ENCODE measurements at places on chromosomes 16 and 17. TPM values are rescaled to one million over a fixed set of nuclear protein-coding genes. Genes with fewer than 3 reads are reported as not detected.

DNA sequence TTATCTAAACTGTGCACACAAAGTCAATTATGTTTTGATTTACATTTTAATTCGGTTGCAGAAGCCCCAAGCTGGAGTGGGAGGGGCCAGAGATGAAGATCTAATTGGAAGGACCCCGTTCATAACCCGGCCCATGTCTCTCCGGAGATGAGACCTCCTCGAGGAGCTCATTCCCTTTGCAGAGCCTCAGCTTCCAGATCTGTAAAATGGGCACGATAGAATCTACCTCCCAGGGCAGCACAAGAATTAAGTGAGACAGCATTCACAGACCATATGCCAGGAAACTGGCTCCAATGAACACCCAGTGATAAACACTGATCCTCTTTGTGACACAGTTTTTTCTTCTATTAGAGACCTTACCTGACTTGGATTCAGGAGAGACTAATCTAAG, 446.5 kb upstream of the CDH5 start:
- no peak for DNase-seq

- DNase-seq, result no peak
Measured at GRCh38 chr17:17416400-17417360, 60.1 kb upstream of the MED9 start.

DNA sequence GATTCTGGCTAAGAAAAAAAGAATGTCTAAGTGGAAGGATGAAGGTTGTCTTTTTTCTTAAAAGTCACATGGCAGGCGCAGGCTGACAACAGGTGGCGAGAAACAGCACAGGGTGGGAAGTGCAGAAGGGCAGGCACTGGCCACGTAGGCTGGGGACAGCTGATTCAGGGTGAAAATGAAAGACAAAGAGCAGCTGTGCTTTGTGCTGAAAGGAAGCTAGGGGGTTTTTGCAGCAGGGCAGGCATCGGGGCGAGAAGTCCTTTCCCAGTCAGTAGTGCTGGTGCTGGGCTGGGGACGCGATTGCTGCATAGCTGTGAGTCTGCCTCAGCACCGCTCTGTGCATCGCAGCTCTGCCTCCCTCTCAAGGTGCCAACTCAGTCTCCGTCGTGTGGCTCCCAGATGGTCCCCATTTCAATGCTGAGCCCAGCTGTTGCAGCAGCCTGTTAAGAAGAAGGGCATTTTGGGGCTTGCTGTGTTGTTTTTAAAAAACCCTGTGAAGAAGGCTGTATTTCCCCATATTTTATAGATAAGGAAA, 183.1 kb upstream of the CCL2 start:
- DNase-seq, result no peak

The TNP2 gene
- total RNA-seq, result not detected

The PRRT2 gene
- 1.4 TPM for total RNA-seq

The RMI2 gene
- 7.9 TPM for total RNA-seq

DNA sequence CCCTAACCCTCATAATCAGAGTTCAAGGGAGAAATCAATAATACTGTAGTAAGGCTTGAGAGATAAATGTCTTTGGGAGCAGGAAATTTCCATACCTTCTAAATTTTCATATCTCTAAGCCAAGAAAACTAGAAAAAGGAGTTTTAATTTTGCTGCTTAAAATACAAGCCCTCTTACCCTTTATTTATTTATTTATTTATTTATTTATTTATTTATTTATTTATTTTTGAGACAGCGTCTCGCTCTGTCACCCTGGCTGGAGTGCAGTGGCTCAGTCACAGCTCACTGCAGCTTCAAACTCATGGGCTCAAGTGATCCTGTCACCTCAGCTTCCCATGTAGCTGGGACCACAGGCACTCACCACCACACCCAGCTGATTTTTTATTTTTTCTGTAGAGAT, 69.0 kb upstream of the GNAO1 start:
- DNase-seq, result no peak

DNA sequence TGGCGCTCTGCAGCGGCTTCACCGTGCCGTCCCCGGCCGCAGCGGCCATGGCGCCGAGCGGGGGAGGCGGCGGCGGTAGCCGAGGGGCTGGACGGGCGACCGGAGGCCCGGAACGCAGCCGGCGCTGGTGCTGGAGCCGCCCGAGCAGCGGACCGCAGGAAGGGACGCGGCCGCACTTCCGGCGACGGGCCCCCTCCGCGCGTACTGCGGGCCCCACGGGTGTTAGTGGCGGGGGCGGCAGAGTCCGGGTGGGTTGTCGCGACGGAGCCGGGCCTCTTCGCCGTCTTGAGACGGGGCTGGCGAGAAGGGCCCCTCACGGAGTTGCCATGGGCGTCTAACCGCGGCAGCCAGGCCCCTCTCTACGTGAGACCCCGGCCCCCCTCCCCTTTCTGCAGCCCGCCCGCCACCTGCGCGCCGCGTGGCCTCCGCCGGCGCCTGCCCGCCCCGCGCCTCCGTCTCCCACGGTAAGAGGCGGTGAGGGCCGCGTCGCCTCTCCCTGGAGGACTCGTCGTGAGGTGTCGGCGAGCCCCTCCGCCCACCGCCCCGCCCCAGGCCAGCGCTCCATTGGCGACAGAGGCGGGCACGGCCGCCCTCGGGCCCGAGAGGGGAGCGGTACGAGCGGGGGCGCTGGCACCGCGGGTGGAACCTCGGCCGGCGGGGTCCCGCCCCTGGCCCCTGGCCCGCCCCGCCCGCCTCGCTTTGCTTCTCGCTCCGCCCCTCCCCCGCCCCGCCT, at the start of the genes VPS9D1 and ZNF276:
TSS of gene VPS9D1 (minus strand) at position 86 of the 733 bp plus-strand sequence. CDS start at position 49, 37 bp downstream.
TSS of gene ZNF276 (plus strand) at position 725 of the 733 bp plus-strand sequence. CDS start 104 bp downstream, outside the sequence.
- DNase-seq, result peak; percentile 66

DNA sequence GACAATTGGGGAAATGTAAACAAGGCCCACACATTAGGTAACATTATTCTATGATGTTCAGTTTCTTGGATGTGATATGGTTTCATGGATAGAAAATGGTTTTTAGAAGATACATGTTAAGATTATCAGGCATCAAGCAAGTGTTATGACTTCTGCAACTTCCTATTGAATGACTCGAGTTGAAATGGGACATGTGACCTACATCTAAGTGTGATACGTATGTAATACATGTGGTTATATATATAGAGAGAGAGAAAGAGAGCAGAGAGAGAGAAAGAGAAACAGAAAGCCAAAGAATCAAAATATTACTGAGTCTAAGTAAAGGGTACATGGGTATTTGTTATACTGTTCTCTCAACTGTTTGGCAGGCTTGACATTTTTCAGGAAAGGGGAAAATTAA, 1.7 kb downstream of the TMEM170A start:
- no peak for DNase-seq

The SYNGR3 gene
- not detected for total RNA-seq

The LRRC75A gene
- total RNA-seq, result 1.6 TPM

DNA sequence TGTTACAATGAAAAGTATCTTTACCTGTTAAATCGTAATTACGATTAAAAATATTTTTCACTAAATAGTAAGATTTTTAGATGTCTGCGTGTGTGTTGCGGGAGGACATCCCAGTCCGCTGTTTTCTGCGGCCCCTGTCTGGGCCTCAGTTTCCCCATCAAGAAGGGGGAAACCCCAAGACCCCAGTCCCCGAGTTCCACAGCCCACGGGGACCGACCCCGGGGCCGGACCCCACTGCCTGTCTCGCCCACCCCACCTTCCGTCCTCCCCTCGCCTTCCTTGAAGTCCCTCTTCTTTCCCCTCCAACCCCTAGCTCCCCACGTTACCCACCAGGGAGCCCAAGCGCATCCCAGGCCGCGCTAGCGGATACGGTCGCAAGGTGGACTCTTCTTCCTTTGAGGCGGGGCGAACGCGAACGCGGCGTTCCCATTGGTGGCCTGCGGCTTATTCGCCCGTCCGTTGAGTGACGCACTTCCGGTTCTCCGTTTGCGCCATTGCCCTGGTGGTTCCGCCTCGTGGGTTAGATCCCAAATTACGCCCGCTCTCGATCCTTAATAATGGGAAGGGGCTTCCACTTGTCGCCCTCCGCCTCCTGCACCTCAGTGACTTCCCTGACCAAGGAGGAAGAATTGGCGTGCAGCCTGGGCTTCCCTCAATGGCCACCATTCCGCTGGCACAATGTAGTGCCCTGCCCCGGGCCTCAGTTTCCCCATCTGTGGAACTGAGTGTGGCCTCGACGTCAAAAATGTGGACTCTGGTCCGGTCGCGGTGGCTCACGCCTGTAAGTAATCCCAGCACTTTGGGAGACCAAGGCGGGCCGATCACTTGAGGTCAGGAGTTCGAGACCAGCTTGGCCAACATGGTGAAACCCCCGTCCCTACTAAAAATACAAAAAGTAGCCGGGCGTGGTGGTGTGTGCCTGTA, at the start of gene NSMCE1:
TSS of gene NSMCE1 (minus strand) at position 397 of the 924 bp plus-strand sequence. CDS start 11,202 bp downstream, outside the sequence.
- DNase-seq, result peak; percentile 100

- DNase-seq, result no peak
Measured at GRCh38 chr16:81899601-81900000, 111.7 kb downstream of the SDR42E1 start.

The TP53TG3C gene
- not detected for total RNA-seq

DNA sequence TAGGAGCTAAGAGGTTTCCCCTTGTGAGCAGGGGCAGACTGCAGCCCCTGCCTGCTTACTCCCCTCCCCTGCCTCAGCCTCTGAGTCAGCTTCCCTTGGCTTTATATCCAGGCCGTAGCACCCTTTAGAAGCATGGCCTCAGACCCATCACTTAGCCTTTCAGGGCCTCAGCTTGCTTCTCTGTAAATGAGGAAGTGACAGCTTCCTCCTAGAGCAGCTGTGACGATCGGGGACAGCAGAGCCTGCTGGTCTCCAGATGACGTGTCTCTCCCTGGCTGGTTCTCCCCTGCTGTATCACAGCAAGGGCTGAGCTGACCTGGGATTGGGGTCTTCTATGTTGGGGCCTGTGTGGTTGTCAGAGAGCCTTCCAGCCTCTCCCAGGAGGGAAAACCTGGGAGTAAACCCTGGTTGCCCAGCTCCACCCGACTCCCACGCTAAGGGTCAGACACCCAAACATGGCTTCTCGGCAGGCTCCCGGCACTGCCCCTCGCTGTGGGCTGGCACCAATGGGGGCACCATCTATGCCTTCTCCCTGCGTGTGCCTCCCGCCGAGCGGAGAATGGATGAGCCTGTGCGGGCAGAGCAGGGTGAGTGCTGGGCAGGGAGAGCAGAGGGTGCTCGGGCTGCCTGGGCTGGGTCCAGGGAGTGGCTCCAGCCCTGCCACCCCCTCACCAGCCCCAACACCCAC, 16.3 kb upstream of the MYO15B start:
- DNase-seq, result no peak

The TBC1D28 gene
- not detected for total RNA-seq

DNA sequence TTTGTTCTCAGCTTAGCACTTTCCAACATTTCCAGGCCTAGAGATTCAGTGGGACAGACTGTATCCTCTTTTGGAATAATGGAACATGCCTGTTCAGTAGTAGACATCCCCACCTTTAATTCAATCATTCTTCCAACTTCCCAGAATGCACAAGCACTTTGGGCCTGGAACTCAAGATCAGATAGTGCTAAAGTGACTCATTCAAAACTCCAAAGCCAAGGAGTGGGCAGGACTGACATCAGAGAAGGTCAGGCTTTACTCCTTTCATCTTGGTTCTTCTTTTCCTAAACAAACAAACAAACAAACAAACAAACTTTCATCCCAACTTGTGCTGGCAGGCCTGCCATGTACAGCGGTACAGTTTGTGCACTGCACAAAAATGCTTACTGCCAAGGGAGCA, 172.0 kb downstream of the AXIN2 start:
- DNase-seq, result no peak

- no peak for DNase-seq
Measured at GRCh38 chr17:60138769-60139437, 10.9 kb upstream of the CA4 start.

- DNase-seq, result no peak
Measured at GRCh38 chr16:56190677-56191155, 573 bp upstream of the GNAO1 start.

DNA sequence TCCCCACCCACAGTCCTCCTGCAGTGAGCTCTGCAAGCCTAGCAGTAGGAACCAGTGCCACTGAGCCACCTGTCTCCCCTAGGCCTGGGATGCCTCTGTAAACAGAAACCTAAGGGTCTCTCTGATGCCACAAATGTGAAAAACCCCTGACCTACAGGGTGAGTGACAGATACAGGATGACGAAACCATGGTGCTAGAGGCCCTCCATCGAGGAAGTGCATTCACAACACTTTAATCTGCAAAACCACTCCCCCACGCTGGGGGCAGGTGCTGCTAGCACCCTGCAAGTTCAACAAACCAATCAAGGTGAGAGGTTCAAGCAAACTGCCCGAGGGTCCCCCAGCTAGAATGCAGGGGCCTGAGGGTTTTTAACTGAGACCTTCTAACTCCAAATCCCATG, 59.5 kb downstream of the CDYL2 start:
- DNase-seq, result no peak

- no peak for DNase-seq
Measured at GRCh38 chr17:60863892-60864707, 186.4 kb downstream of the BCAS3 start.

DNA sequence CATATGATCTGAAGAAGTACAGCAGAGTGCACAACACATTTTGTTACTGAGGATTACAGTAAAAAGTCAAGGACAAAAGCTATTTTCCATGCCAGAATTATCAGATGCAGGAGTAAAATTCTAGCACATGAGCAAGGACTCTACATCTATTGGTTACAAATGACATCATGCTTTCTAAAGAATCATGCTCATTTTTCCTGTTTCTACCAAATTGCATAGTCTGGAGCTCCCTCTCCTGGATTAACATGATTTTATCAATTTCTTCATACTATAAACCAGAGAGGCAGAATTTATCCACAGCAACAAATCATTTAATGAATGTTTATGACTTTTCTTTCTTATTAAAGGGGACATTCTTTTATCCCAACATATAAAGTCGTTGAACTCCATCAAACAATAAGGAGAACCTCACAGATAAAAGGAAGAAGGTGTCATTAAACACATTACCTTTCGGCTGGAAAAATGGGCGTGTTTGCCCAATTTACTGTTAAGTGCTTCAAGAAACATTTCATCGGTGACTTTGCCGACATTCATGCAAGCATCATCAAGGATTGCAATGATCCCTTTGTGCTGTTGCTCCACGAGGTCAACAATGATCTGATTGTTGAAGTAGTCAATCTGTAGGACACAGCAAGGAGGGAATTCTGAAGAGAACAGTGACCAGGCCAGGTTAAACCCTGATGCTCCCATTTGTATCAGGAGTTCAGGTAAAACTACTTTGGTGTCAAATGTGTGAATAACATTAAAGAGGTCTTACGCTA, 121.7 kb downstream of the MYO1D start:
- no peak for DNase-seq

Measured in lower leg skin (tissue), 4 donors.